Nephron progenitor cell (in vitro differentiated cells): ENCODE measurements at places on chromosomes 16 and 17.

- no peaks in the 10 kb centered on the region for H3K27me3 ChIP-seq
- H3K36me3 ChIP-seq: peaks cover 40% of the 10 kb centered on the region
- no peak for DNase-seq
- no peak overlapping the region for H3K4me3 ChIP-seq
- H3K4me1 ChIP-seq: peaks cover 6% of the 10 kb centered on the region
Measured at GRCh38 chr17:63786971-63787711, 13.2 kb downstream of the DDX42 start.

DNA sequence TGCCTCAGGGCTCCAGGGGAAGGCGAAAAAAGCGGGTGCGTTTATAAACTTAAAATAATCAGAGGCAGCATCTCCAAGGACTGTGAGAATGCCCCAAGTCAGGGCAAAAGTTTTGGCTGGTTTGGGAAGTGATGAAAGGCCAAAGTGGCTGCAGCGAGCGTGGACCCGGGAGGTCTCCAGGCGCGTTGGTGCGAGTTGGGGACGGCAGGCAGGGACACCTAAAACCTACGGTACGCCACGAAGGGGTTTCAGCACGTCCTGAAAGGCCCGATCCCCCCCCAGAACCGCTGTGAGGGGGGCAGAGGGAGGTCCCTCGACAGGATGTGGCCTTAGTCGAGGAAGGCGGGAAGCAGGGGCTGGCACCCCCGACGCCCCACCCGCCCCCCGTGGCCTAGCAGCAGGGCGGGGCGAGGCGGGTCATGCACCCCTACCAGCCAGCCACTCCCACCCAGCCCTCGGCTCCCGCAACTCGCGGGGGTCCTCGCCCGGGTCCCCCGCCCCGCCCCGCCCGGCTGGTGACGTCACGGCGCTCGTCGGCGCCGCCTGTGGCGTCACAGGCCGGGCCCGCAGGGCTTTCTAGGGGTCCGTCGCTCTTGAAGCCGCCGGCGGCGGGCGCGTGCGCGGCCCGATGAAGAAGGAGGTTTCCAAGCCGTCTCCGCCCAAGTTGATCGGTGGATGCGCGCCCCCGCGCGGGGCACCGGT is at the start of gene MYCBPAP:
TSS of gene MYCBPAP (plus strand) at position 569 of the 702 bp plus-strand sequence. CDS start 236 bp downstream, outside the sequence.
- peak within 1 kb of the TSS; percentile 87 for H3K4me3 ChIP-seq
- H3K27ac ChIP-seq: no peak within 1 kb of the TSS
- H3K36me3 ChIP-seq: no peaks in the 10 kb centered on the region
- peaks cover 15% of the 10 kb centered on the region for H3K27me3 ChIP-seq

DNA sequence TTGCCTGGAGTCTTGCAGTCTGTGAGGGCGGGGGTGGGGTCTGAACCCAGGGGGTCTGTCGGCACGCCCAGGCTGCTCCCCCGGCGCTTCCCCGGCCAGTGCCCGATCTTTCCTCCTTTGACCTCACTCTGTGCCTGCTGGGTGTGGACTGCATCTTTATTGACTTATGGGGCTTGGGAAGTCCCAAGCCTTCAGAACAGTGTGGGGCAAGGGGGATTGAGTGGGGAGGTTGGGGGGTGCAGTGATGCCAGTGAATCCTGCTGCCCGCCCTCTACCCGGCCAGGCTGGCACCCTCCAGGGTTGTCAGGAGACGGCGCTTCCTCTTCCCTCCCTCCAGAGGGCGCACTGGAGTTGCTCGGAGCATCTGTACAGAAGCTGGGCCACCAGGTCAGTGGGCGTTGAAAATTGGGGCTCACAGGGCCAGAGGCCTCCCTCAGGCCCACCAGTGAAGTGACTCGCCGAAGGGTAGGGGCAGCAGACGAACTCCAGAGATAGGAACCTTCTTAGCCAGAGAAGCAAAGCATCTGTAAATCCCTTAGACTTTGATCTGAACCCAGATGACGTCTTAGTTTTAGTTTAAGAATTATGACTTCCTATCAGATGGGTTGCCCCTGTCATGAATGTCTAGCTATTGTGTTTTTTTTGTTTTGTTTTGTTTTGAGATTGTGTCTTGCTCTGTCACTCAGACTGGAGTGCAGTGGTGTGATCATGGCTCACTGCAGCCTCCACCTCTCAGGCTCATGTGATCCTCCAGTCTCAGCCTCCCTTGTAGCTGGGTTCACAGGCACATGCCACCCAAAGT is 184.8 kb upstream of the CIBAR2 start:
- H3K4me3 ChIP-seq: no peak overlapping the region
- peak; percentile 61 for DNase-seq
- H3K4me1 ChIP-seq: peaks cover 37% of the 10 kb centered on the region
- no peak overlapping the region for H3K27ac ChIP-seq
- H3K27me3 ChIP-seq: peaks cover 81% of the 10 kb centered on the region

DNA sequence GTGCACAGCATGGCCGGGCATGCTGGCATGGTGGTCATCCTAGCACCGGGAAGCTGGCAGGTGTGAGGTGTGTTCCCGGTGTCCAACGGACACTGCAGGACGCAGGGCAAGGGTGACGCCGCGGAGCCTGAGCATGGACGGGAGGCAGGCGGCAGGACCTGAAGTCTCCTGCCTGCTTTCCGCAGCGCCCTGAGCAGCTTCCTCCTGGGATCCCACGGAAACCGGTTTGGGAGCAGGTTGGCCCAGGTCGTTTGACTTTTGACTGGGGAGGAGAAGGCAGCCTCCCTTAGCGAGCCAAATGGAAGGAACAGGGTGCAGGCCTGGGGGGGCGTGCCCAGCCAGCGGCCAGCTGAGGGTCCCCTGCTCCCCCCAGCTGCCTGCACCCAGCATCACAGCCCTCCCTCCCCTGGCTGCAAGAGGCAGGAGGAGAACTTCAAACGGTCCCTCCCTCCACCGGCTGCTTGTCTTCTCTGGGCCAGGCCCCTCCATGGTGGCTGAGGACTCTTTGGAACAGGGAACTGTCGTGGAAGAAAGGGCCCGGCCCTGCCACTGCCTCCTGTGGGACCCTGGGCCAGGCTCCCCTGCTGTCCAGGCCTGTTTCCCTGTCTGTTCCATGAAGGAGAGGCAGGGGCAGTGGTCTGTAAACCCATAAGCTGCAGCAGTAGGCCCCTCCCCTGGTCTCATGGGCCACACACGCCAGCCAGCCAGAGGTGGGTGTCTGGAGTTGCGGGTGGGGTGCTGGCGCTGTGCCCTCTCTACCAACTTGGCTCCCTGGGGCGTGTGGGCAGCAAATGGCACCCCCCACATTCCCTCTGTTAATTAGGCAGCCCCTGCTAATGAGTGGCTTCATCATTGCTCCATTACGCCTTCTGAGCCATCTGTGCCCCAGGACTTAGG is 7.8 kb upstream of the ADGRG1 start:
- no peak overlapping the region for H3K27ac ChIP-seq
- H3K4me3 ChIP-seq: no peak overlapping the region
- H3K36me3 ChIP-seq: no peaks in the 10 kb centered on the region

GRCh38 chr16:515175-515938 is 12.2 kb upstream of the CAPN15 start:
- H3K4me1 ChIP-seq: peaks cover 6% of the 10 kb centered on the region
- no peak overlapping the region for H3K4me3 ChIP-seq
- no peak for DNase-seq
- no peak overlapping the region for H3K27ac ChIP-seq

DNA sequence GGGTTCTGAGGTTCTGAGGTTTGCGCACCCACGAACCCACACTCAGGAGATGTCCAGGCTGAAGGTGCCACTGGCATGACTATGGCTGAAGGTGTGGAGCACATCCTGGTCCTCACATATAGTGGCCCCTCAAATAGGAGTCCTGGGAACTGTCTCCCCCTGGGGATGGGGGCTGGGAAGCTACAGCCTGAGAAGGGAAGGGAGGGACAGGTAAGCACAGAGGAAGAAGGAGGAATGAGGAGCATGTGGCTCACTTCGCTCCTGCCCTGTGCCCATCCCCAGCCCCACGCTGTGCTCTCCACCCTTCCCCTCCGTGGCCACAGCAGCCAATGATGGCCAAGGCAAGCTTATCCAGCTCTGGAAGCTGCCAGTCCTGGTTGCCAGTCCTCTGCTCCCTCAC is 123.9 kb upstream of the LHX1 start:
- DNase-seq: no peak
- no peaks in the 10 kb centered on the region for H3K36me3 ChIP-seq
- no peak overlapping the region for H3K4me3 ChIP-seq
- no peak overlapping the region for H3K27ac ChIP-seq

DNA sequence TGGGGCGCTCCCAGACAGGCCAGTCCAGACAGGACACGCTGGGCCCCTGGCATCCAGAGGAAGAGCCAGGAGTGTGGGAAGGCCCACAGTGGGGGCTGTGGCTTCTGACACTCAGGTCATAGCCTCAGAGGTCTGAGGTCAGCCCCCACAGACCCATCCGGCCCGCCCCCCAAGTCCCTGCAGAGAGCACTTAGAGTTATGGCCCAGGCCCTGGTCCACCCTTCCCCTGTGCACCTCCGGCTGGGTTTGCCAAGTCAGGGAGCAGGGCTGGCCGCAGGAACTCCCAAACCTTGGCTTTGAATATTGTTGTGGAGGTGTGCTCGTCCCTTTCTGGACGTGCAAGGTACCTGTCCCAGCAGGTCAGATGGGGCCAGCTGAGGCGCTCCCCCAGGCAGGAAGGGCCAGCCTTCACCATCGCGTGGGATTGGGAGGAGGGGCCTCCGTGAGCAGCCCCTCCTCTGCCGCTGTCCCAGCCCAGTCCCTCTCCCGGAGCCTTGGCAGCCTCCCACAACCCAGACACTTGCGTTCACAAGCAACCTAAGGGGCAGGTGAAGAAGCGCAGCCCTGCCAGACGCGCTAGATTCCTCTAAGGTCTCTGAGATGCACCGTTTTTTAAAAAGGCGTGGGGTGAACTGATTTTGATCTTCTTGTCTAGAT is 74.6 kb downstream of the SOCS1 start:
- peaks cover 65% of the 10 kb centered on the region for H3K4me1 ChIP-seq
- H3K27ac ChIP-seq: no peak overlapping the region
- no peak overlapping the region for H3K4me3 ChIP-seq
- peaks cover 9% of the 10 kb centered on the region for H3K27me3 ChIP-seq

DNA sequence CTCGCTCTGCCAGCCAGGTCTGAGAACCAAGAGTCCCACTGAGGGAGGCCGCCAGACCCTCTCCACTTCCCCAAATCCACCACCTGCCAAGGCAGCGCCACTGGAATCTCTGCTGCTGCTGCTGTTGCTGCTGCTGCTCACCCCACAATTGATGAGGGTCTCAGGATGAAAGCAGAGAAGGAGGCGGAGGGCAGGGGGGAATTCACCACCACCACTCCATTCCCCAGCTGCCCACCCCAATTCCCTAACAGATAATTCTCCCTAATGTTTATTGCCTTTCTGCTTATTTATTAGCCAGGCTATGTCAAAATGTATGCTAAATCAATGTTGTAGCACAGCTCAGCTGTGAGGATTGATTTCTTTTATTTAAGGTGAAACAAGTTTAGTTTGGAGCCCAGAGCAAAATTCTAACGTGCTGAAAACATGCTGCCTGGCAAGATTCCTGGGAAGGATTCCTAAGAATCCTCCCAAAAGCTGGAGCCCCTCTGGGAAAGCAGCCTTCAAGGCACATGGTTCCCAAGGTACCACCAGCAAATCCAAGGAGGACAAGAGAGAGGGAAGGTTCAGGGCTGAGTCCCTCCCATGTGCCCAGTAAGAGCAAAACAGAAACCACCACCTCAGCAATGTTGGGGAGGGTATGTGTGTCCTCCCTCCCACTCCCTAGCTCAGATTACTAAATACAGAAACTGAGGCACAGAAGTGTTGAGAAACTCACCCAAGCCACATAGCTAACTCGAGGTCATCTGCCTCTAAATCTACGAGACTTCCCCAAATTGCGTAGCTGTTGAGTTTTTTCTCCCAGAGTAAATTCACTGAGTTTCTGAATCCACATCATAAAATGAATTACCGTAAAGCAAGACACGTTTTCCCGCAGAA is 12.2 kb upstream of the CDH5 start:
- H3K27ac ChIP-seq: peak overlapping the region; percentile 39
- H3K27me3 ChIP-seq: peaks cover 40% of the 10 kb centered on the region
- H3K36me3 ChIP-seq: no peaks in the 10 kb centered on the region
- no peak overlapping the region for H3K4me3 ChIP-seq
- no peak for DNase-seq
- H3K4me1 ChIP-seq: peaks cover 18% of the 10 kb centered on the region

DNA sequence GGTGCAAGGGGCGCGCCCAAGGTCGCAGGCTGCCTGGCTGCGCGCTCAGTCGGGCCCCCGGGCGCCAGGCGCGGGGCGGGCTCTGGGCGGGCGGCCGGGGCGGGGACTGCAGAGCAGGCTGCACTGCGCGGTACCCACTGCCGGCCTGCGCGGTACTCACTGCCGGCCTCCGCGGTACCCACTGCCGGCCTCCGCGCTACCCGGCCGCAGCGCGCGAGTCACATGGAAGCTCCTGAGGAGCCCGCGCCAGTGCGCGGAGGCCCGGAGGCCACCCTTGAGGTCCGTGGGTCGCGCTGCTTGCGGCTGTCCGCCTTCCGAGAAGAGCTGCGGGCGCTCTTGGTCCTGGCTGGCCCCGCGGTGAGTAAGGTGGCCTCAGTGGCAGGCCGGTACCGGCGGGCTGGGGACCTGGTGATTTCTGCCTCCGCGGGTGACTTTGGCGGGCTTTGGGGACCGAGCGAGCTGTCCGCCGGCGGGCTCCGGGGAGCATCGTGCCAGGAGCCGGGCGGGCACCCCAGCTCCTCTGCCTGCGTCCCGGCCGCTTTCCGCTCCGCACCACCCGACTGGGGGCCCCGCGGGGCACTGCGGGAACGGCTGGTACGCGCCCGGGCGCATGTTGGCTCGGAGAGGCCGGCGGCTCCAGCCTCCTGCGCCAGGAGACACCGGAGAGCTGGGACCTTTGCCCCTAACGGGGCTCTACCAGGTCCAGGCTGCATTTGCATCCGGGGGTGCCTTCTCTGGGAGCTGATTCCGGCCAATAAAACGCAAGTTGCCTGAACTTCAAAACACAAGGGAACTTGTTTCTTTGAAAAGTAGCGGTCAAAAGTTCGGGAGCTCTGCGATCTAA is at the start of gene SLC47A1:
TSS of gene SLC47A1 (plus strand) at position 137 of the 844 bp plus-strand sequence. CDS start at position 223, 86 bp downstream.
- no peak within 1 kb of the TSS for H3K27ac ChIP-seq
- no peaks in the 10 kb centered on the region for H3K36me3 ChIP-seq
- peaks cover 63% of the 10 kb centered on the region for H3K27me3 ChIP-seq
- peaks cover 27% of the 10 kb centered on the region for H3K4me1 ChIP-seq
- peak within 1 kb of the TSS; percentile 78 for H3K4me3 ChIP-seq
- peak; percentile 66 for DNase-seq

GRCh38 chr17:48439875-48440505 is 10.0 kb upstream of the SKAP1 start:
- H3K36me3 ChIP-seq: no peaks in the 10 kb centered on the region
- peak; percentile 42 for DNase-seq
- H3K27me3 ChIP-seq: peaks cover 19% of the 10 kb centered on the region
- peak overlapping the region; percentile 57 for H3K4me3 ChIP-seq
- H3K27ac ChIP-seq: peak overlapping the region; percentile 74
- H3K4me1 ChIP-seq: peaks cover 53% of the 10 kb centered on the region

- H3K4me3 ChIP-seq: no peak overlapping the region
- H3K36me3 ChIP-seq: no peaks in the 10 kb centered on the region
- no peak for DNase-seq
- H3K27me3 ChIP-seq: peaks cover 8% of the 10 kb centered on the region
Measured at GRCh38 chr17:62804025-62804424, 4.1 kb downstream of the MARCHF10 start.
